ENCODE measurements at places on chromosomes 1 and 21. TPM values are rescaled to one million over a fixed set of nuclear protein-coding genes. Genes with fewer than 3 reads are reported as not detected.
A peak's percentile ranks its signal among the peaks of the same experiment; 100 is the strongest.

DNA sequence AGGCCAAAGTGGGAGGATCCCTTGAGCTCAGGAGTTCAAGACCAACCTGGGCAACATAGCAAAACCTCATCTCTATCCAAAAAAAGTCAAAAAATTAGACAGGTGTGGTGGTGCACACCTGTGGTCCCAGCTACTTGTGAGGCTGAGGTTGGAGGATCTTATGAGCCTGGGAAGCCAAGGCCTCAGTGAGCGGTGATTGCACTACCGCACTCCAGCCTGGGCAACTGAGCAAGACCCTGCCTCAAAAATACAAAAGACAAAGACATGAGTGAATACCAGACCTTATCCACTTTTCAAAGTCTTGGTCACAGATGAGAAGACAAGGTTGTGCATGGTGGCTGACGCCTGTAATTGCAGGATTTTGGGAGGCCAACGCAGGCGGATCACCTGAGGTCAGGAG, 13.2 kb upstream of the MSTO1 start:
- no peak for DNase-seq

DNA sequence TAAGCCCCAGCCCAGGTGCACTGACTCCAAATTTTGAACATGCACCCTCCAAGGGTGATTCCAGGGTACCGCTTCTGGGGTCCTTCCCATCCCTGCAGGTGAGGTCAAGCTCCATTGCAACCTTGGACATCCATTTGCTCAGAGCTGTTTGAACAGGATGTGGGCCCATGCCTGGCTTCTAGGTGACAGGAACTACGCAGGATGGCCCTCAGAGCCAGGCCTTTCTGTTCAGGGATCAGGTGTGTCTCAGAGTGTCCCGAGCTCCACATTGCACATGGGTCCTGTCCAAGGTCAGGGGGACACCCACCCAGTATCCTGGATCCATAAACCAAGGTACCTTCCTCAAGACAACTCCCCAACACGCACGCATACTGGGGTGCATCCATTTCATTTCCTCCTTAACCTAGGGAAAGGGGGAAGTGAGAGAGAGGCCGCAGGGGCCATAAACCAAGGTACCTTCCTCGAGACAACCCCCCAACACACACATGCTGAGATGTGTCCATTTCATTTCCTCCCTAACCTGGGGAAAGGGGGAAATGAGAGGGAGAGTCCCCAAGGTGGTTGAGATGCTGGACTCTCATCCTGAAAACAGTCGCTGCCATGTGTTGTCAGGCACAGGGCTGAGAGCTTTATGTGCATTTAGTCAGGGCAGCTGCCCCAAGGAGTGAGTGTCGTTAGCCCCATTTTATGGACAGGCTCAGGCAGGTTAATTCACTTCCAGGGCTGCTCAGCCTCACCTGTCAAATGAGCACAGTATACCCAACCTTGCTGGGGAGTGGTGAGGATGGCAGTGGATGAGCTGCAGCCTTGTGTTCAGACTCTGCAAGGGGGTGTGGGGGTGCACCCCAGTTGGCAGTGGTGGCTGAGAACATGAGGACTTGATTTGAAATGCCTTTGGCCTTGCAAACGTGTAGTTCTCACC, 2.1 kb downstream of the SLC66A1 start:
- no peak for DNase-seq

DNA sequence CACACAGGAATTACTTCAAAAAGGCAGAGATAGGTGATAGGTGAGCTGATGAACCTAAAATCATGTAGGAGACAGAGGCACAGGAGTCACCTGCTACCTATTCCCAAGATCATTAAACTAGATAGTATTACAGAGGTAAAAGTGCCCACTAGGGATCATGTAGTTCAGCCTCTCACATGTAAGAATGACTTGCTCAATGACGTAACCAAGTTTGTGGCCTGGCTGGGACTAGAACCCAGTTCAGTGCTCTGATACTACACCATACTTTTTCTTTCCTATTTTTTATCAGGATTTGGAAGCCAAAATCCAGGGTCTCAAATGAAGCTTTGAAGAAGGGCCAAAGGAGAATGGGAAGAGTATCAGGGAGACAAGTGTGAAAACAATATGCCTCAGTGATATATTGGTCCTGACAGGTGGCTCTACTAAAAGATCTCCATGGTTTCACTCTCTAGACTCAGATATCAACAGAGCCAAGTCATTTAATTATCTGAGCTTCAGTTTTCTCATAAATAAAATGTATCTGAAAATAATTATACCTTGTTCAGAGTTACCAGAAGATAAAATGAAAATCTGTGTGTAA, 87.3 kb upstream of the SLFNL1 start:
- DNase-seq = no peak

DNA sequence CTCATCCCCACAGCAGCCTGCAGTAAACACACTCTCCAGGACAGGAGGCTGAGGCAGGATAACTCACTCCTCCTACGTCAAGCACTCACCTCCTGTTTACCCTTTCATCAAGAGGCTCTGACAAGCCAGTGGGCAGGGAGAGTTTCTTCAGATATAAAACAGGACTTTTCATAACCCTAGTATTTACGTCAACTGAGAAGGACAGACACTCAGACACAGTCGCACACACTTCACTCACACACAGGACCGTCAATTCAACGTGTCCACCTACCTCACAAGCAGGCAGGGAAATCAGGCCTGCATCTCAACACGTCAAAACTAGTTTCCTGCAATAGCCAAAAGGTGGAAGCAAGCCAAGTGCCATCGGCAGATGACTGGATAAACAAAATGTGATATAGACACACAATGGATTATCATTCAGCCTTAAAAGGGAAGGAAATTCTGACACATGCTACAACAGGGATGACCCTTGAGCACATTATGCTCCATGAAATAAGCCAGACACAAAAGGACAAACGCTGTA, 48.6 kb downstream of the ITPKB start:
- peak; percentile 77 for DNase-seq

DNA sequence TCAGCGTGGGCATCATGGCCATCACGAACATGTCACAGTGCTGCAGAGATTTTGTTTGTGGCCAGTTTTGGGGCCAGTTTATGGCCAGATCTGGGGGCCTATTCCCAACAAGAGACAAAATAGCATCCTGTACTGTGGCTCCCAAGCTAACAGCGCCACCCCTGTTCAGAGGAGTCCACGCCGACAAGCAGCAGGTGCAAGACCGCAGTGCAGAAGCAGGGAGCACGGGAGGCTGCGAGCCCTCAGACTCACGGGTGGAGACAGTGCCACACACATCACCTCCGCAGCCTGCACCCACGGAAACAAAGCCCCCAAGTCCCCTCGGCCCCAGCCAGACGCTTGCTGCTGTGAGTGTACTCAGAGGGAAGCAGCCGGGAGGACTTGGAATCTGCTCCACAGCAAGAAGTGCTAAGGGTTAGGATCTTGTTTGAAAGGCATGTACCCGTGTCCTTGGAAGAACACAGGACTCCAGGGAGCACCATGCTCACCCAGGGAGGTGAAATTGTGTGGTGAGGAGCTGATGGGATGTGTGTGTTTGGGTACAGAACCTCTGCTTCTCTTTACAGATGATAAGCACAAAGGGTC, 7.1 kb downstream of the TCP10L start:
- DNase-seq = no peak

GRCh38 chr1:194045416-194045815, 859.0 kb upstream of the B3GALT2 start:
- no peak for DNase-seq

DNA sequence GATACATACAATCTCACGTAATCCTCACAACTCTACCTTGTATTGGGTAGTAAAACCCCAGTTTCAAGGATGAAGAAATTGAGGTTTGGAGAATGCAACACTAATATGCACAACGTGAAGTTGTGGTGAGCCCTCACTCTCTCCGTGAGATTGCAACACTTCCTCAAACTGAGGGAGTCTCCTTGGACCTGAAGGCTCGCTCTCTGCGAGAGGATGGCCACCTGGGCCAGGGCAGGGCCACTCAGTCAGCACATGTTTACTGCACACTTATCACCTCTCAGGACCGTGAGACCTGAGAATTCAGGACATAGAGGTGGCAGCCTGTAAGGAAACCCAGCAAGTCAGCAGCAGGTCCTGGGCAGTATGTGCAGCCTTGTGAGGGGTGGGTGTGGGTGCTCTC, 8.7 kb downstream of the SH3BP5L start:
- DNase-seq = no peak

GRCh38 chr1:12095452-12096263, 32.6 kb downstream of the TNFRSF8 start:
- DNase-seq = no peak

DNA sequence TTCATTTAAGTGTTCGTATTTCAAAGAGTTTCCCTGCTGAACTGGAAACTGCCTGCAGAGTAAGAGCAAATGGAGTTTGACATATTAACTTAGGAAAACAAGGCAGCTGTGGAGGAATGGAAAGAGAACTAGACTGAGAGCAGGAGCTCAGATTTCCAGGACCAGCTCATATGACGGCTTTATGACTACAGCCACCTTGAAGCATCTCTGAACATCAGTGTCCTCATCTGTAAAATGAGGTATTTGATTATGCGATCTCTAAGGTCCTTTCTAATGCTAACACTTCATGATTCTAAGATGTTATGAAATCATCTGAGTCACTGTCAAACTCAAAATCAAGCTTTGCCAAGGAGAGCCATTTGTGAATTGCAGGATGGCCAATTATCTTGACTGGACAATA, 112.3 kb downstream of the PRRX1 start:
- no peak for DNase-seq

- no peak for DNase-seq
Observed at GRCh38 chr1:43005460-43006361, 47.0 kb upstream of the SLC2A1 start.

DNA sequence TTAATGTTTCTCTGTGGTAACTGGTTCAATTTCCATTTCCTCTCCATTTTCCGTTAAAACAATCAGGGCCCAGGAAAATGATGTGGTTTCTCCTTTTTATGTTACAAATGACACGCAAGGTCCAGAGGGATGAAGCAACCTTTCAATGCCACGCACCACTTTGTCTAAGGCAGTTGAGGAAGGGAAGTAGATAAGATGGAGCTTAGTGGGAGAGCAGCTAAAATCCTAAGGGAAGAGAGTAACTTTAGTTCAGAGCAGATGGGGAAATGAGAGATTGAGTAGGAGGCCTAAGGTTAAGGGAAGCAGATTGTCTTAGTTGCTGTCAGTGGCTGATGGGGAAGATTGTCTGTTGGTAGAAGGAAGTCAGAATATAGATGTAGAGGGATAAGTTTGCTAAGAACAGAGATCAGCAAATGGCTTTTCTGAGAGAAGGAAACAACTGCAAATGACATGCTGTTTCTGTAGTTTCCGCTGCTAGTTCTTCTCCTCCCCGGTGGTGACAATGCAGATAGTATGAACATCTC, 660 bp downstream of the CD1C start:
- no peak for DNase-seq

DNA sequence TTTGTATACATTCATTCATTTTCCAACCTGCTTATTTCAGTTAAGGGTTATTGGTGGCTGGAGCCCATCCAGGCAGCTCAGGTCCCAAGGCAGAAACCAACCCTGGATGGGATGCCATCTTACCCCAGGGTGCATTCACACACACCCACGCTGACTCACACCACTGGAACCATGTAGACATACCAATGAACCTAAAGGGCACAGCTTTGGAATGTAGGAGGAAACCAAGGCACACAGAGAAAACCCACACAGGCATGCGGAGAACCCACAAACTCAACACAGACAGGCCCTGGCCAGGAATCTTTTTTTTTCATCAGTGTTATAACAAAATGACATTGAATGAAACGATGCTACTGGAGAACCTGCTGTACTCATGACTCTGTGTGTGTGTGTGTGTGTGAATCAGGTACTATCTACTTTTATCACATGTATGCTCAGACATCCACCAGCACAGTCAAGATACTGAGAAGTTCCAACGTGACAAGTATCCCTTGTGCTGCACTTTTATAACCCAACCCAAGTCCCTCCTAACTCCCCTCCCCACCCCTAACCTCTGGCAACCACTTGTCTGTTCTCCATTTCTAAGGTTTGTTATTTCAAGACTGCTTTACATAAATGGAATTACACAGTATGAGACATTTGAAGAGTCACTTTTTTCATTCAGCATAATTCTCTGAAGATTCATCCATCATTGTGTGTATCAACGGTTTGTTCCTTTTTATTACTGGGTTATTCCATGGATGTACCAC, 286.8 kb upstream of the PLD5 start:
- no peak for DNase-seq

DNA sequence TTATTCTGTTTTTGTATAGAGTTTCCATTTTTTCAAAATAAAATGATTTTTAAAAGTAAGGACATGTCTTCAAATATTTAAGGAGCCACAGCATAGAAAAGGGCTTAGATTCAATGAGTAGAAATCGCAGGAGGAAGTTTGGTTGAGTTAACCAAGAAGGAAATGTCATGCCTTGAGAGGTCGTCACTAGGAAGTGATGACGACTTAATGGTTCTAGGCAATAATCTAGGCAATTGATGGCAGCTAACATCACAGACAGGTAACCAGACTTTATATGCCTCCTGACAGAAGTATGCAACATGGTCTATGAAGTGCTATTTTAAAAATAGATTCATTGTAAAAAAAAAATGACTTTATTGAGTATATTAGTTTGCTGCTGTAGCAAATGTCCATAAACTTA, 32.1 kb upstream of the TP53BP2 start:
- no peak for DNase-seq

- no peak for DNase-seq
Observed at GRCh38 chr21:43681650-43682049, 22.3 kb downstream of the RRP1B start.

- no peak for DNase-seq
Observed at GRCh38 chr21:29538115-29538514, 239.4 kb downstream of the BACH1 start.

DNA sequence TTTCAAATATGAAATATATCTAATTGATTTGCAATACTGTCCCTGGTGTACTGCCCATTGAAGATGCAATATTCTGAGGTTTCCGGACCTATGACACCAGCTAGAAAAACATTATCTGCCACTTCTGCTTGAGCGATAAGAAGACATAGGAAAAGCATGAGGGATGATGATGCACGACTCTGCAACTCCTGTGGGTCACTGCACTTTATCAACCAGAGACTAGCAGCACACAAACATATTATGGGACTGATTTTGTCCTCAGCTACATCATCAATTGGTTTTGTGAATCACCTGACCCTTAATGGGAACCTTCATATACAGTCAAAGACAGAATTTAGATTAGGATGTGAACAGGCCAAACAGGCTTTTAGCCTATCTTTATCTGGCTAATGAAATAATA, 13.8 kb upstream of the KCNA3 start:
- DNase-seq = no peak

GRCh38 chr1:236163463-236164153, 21.3 kb downstream of the GPR137B start:
- peak; percentile 45 for DNase-seq

GRCh38 chr1:1406101-1406820, 832 bp downstream of the MRPL20 start:
- no peak for DNase-seq

Gene DSCAM
- not detected for total RNA-seq

Gene AKNAD1
- total RNA-seq = not detected
